ENCODE measurements at places on chromosomes 5 and 9. TPM values are rescaled to one million over a fixed set of nuclear protein-coding genes. Genes with fewer than 3 reads are reported as not detected.

CCDC171 gene
- total RNA-seq: 3.2 TPM

SLC24A2 gene
- total RNA-seq: not detected

DNA sequence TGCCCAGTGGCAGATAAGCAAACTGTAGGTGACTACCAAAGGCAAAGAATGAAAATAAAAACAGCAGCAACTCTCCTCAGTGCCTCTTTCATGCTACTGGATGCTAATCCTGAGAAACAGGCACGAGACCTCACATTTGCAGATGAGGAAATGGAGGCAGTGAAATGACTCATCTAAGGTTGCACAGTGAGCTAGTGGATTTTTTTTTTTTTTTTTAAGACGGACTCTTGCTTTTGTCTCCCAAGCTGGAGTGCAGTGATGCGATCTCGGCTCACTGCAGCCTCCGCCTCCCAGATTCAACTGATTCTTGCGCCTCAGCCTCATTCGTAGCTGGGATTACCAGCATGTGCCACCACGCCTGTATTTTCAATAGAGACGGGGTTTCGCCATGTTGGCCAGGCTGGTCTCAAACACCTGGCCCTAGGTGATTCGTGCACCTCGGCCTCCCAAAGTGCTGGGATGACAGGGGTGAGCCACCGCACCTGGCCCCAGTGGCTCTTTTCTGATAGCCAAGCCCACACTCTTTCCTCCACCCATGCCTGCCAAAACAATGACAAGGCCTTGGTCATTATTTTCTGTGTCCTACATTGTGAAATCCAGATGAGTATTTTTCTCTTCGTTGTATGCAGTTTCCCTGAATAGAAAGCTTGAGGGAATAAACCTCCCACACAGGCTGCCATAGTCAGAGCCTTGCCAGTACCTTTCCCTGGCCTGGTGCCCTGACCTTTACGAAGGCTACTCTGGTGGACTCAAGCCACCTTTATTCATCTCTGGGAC lies 19.2 kb downstream of the DOCK2 start:
- H3K27ac ChIP-seq: no peak overlapping the region
- H3K4me1 ChIP-seq: peaks cover 2% of the 10 kb centered on the region
- DNase-seq: no peak
- no peak overlapping the region for H3K4me3 ChIP-seq

- H3K36me3 ChIP-seq: no peaks in the 10 kb centered on the region
- no peaks in the 10 kb centered on the region for H3K4me1 ChIP-seq
- H3K27me3 ChIP-seq: peaks cover 20% of the 10 kb centered on the region
- H3K4me3 ChIP-seq: no peak overlapping the region
Observed at GRCh38 chr9:529731-530130, 311.8 kb upstream of the DMRT1 start.
